ENCODE measurements at places on chromosomes 4 and X.

GRCh38 chr4:186669159-186669731 lies 54.4 kb downstream of the FAT1 start:
- no peaks in the 10 kb centered on the region for H3K27me3 ChIP-seq
- DNase-seq, result peak; percentile 63
- H3K27ac ChIP-seq, result no peak overlapping the region
- H3K4me1 ChIP-seq, result peaks cover 5% of the 10 kb centered on the region

DNA sequence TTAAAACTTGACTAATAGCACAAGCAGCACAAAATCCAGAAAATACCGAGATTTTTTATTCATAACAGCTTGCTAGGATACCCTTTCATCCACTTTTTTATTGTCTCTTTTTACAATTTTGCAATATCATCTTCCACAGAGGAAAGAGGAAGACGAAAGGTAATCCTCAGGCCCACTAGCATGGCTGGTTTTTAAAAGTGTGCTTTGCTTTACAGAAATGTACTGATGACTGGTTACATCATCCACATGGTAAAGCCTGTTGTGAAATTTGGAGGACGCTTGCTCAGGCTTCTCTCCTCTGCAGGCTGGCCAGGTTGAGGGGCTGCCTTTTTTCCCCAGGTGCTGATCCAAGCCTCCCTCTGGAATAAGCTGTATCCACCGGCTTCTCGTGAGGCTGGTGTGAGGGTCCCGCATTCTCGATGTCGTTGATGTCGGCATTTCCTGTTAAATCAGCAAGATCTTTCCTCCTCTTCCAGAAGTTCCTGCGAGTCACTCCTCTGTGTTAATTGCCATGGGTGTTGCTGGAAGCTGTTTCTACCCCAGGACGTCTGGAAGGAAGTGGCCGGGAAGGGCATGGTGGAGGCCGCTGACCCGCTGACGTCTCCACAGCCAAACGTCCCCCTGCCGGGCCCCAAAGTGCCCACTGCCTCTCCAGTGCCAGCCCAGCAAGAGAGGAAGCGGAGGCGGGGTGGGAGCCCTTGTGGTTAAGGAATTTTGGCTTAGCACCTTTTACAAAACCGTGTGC lies 5.8 kb upstream of the DGKQ start:
- no peaks in the 10 kb centered on the region for H3K27me3 ChIP-seq
- H3K4me1 ChIP-seq, result no peaks in the 10 kb centered on the region
- H3K27ac ChIP-seq, result no peak overlapping the region
- H3K36me3 ChIP-seq, result no peaks in the 10 kb centered on the region
- DNase-seq, result no peak

- H3K4me3 ChIP-seq, result no peak overlapping the region
- no peak overlapping the region for H3K27ac ChIP-seq
- H3K27me3 ChIP-seq, result no peaks in the 10 kb centered on the region
- H3K4me1 ChIP-seq, result no peaks in the 10 kb centered on the region
Observed at GRCh38 chr4:156593464-156593863, 378.1 kb downstream of the PDGFC start.

DNA sequence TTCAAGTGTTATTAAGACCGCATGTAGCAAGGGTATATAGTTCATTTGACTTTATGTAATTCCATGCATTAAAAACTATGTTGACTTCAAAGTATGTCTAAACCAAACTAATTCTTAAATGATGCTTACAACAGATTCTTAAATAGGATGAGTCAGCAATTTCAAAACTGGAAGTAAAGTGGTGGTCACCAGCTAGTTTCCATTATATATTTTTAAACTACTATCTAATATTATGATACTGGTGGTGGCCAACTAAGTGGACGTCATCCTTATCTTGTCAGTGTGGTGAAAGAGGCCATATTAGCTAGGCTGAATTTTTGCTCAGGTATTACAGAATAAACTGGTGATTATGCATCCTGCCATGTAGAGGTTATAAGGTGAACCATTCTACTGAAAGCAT lies 1.2 kb downstream of the IL15 start:
- no peaks in the 10 kb centered on the region for H3K4me1 ChIP-seq
- DNase-seq, result no peak
- no peaks in the 10 kb centered on the region for H3K27me3 ChIP-seq
- H3K4me3 ChIP-seq, result peak overlapping the region; percentile 89

DNA sequence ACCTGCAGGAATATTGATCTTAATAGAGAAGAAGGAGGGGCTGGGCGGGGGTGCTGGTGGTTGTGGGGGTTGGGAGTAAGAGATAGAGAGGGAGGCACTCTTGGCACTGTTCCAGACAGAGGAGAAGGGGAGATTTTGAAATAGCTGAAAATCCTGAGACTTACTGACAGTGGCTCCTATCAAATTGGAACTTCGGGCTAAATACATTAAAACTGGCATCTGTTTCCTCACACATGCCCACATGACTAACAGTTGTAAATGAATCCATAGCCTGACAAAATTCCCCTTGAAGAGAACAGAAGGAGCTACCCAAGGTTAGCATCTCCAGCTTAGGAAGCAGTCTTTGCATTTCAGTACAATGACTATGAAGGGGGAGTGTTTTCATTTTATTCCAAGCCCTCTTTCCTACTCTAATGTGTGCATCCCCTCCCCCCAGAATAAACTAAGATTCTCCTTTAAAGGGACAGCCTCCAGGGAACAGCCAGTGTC lies 1.4 kb downstream of the DCX start:
- H3K4me1 ChIP-seq, result peaks cover 18% of the 10 kb centered on the region
- H3K27me3 ChIP-seq, result no peaks in the 10 kb centered on the region
- H3K36me3 ChIP-seq, result no peaks in the 10 kb centered on the region
- DNase-seq, result no peak
- H3K27ac ChIP-seq, result no peak overlapping the region

DNA sequence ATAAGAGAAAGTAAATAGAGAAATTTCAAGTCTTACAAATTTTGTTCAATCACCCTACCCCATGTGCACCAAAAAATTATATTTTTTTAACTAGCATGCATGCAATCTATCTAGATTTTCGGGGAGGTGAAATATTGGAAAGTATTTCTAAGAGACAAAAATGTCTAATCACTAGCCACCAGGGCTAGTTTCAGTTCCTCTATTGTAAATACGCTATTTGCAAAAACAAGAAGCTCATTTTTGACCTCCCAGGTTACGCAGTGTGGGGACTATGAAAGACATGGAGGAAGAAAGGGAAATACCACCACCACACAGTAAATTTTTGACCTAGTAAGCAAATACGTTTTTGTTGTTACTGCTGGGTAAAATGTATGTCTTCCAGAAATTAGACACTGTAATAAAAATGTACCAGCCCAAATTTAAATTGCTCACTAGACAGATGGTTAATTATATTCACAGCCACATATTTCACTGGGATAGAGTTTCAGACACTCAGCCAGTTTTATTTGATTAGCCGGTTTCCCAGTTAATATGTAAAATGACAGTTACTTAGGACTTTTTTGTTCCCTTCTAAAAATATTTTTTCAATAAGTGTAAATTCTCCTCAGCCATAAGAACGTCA lies 2.2 kb downstream of the NEXMIF start:
- no peak overlapping the region for H3K4me3 ChIP-seq
- no peak for DNase-seq
- no peak overlapping the region for H3K27ac ChIP-seq
- H3K27me3 ChIP-seq, result peaks cover 5% of the 10 kb centered on the region
- no peaks in the 10 kb centered on the region for H3K4me1 ChIP-seq

- no peaks in the 10 kb centered on the region for H3K4me1 ChIP-seq
- H3K36me3 ChIP-seq, result no peaks in the 10 kb centered on the region
- H3K27ac ChIP-seq, result no peak overlapping the region
- no peak overlapping the region for H3K4me3 ChIP-seq
- DNase-seq, result no peak
- no peaks in the 10 kb centered on the region for H3K27me3 ChIP-seq
Observed at GRCh38 chrX:110268886-110269285, 49.0 kb downstream of the AMMECR1 start.

DNA sequence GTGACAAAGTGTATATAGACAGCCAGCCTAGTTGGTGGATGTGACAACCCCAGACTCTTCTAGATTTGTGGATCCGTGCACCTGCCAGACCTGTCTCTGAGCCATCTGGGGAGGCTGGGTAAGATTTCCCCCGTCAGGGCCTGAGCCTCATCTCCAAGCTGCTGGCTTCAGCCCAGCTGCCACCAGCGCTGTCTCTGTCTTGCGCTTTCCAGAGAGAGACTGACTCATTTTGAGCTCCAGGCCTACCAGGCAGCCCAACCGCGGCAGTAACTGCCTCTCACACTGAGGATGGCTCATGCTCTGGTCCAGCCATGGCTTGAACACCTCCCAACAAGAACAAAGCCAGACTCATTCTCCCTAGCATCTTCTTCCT lies 26.4 kb downstream of the NOP14 start:
- no peaks in the 10 kb centered on the region for H3K27me3 ChIP-seq
- H3K4me1 ChIP-seq, result no peaks in the 10 kb centered on the region
- no peak overlapping the region for H3K27ac ChIP-seq
- no peak for DNase-seq
- H3K4me3 ChIP-seq, result peak overlapping the region; percentile 65

- H3K36me3 ChIP-seq, result no peaks in the 10 kb centered on the region
- H3K4me1 ChIP-seq, result no peaks in the 10 kb centered on the region
- no peak overlapping the region for H3K27ac ChIP-seq
- H3K27me3 ChIP-seq, result no peaks in the 10 kb centered on the region
- no peak overlapping the region for H3K4me3 ChIP-seq
- DNase-seq, result no peak
Observed at GRCh38 chrX:22534643-22535042, 261.9 kb downstream of the CBLL2 start.

DNA sequence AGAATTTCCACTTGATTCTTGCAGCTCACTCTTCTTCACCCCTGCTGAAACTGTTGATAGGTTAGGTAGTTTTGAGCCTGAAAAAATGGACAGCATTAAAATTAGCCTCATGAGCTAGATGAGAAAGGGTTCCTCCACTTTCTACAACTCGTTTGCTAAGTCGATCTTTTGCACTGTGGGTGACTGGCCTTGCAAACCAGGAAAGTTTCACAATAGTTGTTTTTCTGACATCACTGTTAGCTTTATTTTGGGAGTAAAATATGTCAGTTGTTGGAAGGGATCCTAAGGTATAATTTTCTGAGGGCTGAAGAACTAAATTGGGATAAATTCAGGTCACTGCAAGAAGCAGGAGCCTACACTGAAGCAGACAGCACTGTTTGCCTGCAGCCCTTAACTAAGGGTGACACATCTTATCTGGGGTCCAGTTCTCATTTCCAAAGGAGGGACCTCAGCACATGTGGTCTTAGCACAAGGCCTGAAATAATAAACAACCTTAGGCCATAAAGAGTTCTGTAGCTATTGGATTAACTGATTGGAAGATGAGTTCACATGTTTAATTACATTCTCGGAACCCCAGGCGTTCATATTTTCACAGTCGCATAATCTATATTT lies 29.1 kb downstream of the ANAPC4 start:
- no peaks in the 10 kb centered on the region for H3K4me1 ChIP-seq
- no peaks in the 10 kb centered on the region for H3K27me3 ChIP-seq
- H3K36me3 ChIP-seq, result peaks cover 75% of the 10 kb centered on the region
- no peak overlapping the region for H3K27ac ChIP-seq

GRCh38 chrX:25600776-25601175 lies 537.4 kb upstream of the MAGEB18 start:
- no peaks in the 10 kb centered on the region for H3K27me3 ChIP-seq
- H3K27ac ChIP-seq, result no peak overlapping the region
- no peaks in the 10 kb centered on the region for H3K4me1 ChIP-seq
- peaks cover 8% of the 10 kb centered on the region for H3K36me3 ChIP-seq
- DNase-seq, result no peak
- H3K4me3 ChIP-seq, result no peak overlapping the region

DNA sequence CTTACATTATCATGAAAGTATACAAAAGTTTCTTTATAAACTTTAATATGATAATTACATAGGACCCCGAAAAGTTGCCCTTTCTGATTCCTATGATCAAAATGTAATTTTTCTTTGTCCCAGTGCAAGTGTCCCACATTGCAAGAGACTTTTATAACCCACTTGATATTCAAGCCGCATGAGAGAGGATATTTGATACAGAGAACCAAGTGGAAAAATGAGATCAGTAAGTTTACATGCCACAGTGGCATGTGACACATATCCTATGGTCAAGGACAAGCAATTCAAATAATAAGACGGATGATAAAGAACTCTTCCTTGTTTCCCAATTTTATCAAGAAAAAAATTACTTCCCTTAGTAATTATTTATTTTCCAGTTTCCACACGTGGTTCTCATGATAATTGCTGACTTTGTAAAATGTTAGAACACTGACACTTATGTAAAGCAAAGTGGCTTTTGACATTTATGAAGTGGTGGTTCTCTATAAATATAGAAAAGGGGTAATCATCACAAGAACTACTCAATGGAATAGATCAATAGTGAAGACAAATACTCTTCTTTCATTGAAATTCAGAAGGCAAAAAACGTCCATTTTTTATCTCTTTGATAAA lies 273.7 kb upstream of the NOCT start:
- H3K27me3 ChIP-seq, result no peaks in the 10 kb centered on the region
- no peak overlapping the region for H3K27ac ChIP-seq
- H3K36me3 ChIP-seq, result peaks cover 5% of the 10 kb centered on the region
- H3K4me1 ChIP-seq, result no peaks in the 10 kb centered on the region
- no peak for DNase-seq

DNA sequence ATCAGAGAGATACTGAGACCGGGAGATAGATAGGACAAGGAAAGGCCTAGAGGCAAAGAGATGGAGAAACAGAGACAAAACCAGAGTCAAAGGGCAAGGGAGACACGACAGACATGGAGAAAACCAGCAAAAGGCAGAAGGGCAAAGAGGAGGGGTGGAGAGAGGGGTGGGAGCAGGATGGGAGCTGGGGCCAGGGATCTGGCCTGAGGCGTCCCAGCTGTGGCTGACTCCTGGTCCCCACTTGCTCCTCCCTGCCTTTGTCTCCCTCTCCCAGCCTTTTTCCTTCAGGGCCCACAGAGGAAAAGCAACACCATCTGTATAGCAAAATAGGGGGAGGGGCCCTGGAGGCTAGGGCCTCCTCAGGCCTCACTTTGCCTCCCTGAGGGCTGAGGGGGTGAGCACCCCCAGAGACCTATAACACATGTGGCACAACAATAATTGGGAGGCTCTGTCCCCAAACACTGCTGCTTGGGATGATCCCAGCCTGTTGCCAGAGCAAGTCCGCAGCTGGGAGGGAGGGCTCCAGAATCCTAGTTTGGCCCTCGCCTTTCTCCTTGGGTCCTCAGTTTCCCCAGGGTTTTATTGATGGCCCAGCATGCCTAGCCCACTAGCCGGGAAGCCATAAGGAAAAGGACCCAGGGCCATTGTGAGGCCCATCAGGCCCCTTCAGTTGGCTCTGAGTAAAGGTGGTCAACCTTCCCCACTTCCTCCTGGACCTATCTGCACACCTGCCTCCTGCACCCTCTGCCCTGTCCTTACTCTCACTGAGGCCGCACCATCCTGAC lies 96.8 kb downstream of the PJA1 start:
- H3K36me3 ChIP-seq, result no peaks in the 10 kb centered on the region
- DNase-seq, result no peak
- H3K4me3 ChIP-seq, result no peak overlapping the region

- no peak overlapping the region for H3K27ac ChIP-seq
- no peaks in the 10 kb centered on the region for H3K36me3 ChIP-seq
- DNase-seq, result no peak
- H3K4me1 ChIP-seq, result no peaks in the 10 kb centered on the region
- no peaks in the 10 kb centered on the region for H3K27me3 ChIP-seq
Observed at GRCh38 chr4:154616731-154617130, 4.3 kb upstream of the FGG start.

Data from H9 (cell line).